ENCODE measurements at places on chromosomes 13 and 19.

GRCh38 chr13:69600811-69601210 is 506.8 kb upstream of the ATXN8OS start:
- no peaks in the 10 kb centered on the region for H3K27me3 ChIP-seq
- no peak overlapping the region for H3K4me3 ChIP-seq
- no peak overlapping the region for H3K27ac ChIP-seq

DNA sequence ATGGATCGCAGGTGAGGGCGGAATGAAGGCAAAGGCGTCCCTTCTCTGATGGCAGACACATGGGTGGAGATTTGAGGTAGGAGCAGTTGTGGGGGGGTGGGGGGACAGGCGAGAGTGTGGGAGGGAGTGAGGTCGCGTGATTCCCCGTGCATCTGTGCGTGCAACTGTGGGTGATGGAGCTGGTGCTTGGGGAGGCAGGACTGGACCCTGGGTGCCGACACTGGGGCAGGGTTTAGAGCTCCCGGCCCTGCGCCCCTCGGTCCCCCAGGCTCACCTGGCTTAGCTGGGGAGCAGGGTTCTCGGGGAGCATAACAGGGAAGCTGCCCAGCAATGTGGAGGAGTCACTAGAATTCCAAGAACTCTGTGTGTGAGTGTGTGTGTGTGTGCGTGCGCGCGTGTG is 3.4 kb downstream of the TMPRSS9 start:
- DNase-seq: no peak
- peaks cover 8% of the 10 kb centered on the region for H3K4me1 ChIP-seq
- H3K4me3 ChIP-seq: no peak overlapping the region
- peaks cover 3% of the 10 kb centered on the region for H3K36me3 ChIP-seq
- H3K27ac ChIP-seq: no peak overlapping the region

GRCh38 chr13:35954207-35954560 is 177.0 kb downstream of the DCLK1 start:
- no peak overlapping the region for H3K4me3 ChIP-seq
- no peak for DNase-seq
- no peak overlapping the region for H3K27ac ChIP-seq
- H3K36me3 ChIP-seq: no peaks in the 10 kb centered on the region

GRCh38 chr13:94454334-94454733 is 25.1 kb downstream of the DCT start:
- H3K4me1 ChIP-seq: no peaks in the 10 kb centered on the region
- DNase-seq: no peak
- no peaks in the 10 kb centered on the region for H3K27me3 ChIP-seq
- H3K27ac ChIP-seq: no peak overlapping the region

GRCh38 chr19:29399804-29400203 is 126.0 kb upstream of the VSTM2B start:
- H3K36me3 ChIP-seq: no peaks in the 10 kb centered on the region
- H3K4me1 ChIP-seq: no peaks in the 10 kb centered on the region
- H3K27me3 ChIP-seq: no peaks in the 10 kb centered on the region
- no peak overlapping the region for H3K4me3 ChIP-seq
- H3K27ac ChIP-seq: no peak overlapping the region

DNA sequence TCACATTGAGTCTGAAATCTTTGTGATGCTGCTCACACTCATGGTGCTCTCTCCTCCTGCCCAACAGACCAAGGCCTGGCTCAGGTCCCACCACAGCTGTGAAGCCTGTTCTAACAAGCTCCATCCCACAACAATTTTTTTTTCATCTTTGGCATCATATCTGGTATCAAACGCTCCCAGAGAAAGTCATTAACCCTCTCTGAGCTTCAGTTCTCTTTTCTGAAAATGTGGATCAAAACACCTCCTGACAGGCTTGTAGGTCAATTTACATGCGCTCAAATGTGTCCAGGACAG is 224.4 kb downstream of the LACC1 start:
- no peak overlapping the region for H3K4me3 ChIP-seq
- no peak overlapping the region for H3K27ac ChIP-seq
- H3K4me1 ChIP-seq: no peaks in the 10 kb centered on the region
- peaks cover 3% of the 10 kb centered on the region for H3K27me3 ChIP-seq
- DNase-seq: no peak

GRCh38 chr13:44212633-44213396 is 160.8 kb upstream of the SERP2 start:
- no peak overlapping the region for H3K4me3 ChIP-seq
- no peak overlapping the region for H3K27ac ChIP-seq
- no peaks in the 10 kb centered on the region for H3K4me1 ChIP-seq

- no peaks in the 10 kb centered on the region for H3K4me1 ChIP-seq
- H3K27ac ChIP-seq: no peak overlapping the region
- H3K4me3 ChIP-seq: no peak overlapping the region
- H3K27me3 ChIP-seq: no peaks in the 10 kb centered on the region
- H3K36me3 ChIP-seq: no peaks in the 10 kb centered on the region
Measured at GRCh38 chr13:35771898-35772297, 295.4 kb upstream of the MAB21L1 start.

GRCh38 chr13:51929699-51930098 is 67.9 kb downstream of the CCDC70 start:
- peaks cover 4% of the 10 kb centered on the region for H3K27me3 ChIP-seq
- no peak for DNase-seq
- H3K4me1 ChIP-seq: peaks cover 4% of the 10 kb centered on the region
- H3K27ac ChIP-seq: no peak overlapping the region
